MCF 10A (cell line): ENCODE measurements at places on chromosomes 1 and 21.
A peak's percentile ranks its signal among the peaks of the same experiment; 100 is the strongest.

GRCh38 chr1:33392639-33393038 lies 38.3 kb downstream of the PHC2 start:
- DNase-seq: no peak

- DNase-seq: peak; percentile 6
These were observed 125.9 kb upstream of the VAMP3 start for GRCh38 chr1:7644961-7645750.

- peak; percentile 81 for DNase-seq
These were observed at the start of gene SH2D2A for GRCh38 chr1:156816561-156817328. Gene SH2D2A, minus strand, starts transcription at chr1:156816848. Its CDS starts 140 bp downstream, at chr1:156816708.

DNA sequence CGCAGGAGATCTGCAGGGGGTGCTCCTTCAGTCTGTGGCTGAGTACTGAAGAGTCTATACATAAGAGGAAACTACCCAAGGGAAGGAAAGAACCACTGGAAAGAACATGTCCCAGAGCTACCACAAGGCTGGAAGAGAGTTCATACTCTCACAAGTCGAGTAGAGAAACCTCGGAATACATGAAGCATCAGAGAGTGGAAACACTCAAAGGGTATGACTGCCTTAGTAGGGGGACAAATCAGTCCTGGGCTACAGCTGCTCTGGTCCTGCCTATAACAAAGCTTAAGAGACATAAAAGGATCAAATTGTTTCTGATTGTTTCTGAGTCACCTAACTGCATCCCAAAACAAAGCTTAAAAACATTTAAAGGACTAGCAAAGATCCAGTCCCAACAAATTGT lies 27.4 kb downstream of the TMEM50B start:
- DNase-seq: no peak

GRCh38 chr1:224512600-224513151 lies 78.1 kb upstream of the WDR26 start:
- no peak for DNase-seq

- DNase-seq: no peak
These were observed 10.9 kb upstream of the METTL25B start for GRCh38 chr1:156717351-156717750.

DNA sequence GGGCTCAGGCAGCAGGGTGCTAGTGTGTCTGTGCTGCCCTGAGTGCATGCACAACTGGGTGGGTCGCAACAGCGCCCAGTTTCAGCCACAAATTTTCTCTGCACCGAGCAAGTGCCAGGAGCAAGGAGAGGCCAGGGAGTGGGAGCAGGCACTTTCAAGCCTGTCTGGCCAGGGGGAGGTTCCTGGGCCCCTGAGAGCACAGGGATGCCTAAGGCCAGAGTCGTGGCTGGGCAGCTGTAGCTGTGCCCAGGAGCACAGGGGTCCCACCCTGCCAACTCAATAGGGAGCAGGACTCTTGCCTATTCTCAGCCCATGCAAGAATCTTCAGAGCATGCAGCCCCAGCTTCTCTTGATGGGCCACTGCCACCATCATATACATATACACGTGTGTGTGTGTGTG lies 1577.4 kb downstream of the KCNT2 start:
- no peak for DNase-seq
